Kidney epithelial cell (primary cell): ENCODE measurements at places on chromosomes 7 and 10.

DNA sequence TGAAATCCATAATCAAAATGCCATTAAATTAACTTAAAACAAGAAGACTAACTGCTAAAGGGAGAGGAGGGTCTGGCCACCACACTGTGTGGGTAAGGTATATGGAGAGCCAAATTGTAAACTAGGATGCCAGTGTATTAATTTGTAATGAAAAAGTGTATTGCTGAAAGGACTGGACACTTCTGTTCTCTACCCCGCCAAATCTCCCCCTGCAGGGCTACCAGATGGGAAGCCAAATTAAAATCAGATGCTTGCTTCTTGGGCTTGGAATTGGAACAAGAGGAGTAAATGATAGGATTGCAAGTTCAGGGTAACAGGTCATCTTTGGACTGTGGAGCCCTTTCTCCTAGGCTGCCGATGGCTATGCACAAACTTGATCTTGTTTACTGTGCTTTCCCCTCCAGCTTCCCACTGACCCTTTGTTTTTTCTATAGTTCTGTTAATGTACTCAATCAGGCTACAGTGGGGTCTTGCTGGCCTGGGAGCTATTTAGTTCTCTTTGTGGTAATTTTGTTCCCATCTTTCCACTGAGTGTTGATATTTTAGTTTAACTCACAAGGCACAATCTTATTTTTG is 932.1 kb upstream of the C7orf33 start:
- DNase-seq: no peak

- no peak for DNase-seq
Observed at GRCh38 chr10:72186258-72186981, 29.4 kb upstream of the ANAPC16 start.

GRCh38 chr10:110865809-110866482 is 5.8 kb upstream of the PDCD4 start:
- DNase-seq: no peak

GRCh38 chr7:128030654-128031611 is at the start of gene LRRC4:
LRRC4 (minus strand) TSS chr7:128031437; CDS start chr7:128030640, 797 bp downstream.
- no peak for DNase-seq

DNA sequence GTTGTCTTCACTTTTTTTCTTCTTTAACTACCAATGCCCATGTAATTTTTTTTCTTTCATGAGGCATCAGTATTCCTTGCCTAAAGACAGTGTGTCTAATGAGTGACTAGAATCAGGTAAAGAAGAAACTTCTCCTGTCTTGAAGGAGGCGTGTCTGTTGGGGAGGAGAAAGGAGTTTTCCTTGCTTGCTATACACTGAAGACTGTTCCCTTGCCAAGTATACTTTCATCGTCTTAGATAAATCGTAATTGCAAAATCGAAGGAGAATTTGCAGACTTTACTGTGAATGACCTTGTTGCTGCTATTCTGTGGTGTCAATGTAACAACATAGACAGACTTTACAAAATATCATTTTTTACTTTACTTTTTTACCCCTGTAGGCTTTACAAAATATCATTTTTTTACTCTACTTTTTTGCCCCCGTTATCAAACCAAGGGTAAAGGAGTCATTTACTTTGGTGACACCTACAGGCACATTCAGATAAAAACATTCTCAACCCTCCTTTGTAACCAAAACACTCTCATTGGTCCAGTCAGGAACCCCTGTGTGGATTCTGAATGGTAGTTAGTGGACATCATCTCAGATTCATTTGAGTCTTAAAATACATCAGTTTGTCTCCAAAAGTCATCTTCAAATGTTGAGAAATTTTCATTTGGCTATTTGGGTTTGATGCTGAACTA is 232.4 kb downstream of the AHR start:
- DNase-seq: no peak
